ENCODE measurements at places on chromosomes 1 and 21. TPM values are rescaled to one million over a fixed set of nuclear protein-coding genes. Genes with fewer than 3 reads are reported as not detected.

DNA sequence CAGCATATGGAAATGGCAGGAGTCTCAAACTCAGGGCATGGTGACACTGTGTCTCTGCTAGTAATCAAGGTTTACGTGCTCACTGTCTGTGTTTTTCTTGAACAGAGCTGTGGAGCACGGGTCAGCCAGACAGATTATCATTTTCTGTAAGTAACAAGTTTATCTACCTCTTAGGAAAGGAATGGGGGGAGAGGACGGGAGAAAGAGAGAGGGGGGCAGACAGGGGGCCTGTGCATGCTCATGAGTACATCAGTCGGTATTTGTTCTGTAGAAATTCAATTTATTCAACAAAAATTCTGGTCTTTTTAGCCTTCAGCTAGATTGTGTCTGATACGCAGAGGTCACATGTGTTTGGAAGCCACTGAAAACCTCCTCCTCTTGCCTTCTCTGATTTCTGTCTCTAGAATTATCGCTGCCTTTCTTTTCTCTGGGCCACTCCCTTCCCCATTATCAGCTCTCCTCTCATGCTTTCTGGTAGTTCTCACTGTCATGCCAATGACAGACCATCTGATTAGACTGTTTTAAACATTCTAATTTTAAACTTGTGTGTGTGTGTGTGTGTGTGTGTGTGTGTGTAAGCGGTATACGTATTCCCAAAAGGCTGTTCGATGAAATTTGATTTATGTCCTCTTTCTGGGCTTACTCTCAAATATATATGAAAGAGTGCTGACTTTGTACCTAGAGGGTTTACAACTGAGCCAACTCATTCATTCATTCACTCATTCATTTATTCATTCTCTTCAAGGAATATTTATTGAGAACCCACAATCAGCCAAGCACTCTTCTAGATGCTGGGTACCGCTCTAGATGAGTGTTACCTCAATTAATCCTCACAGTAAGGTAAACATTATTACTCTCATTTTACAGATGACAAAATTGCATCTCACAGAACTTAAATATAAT lies 636.9 kb downstream of the KIF26B start:
- no peak for DNase-seq

The RAB3B gene
- 67.3 TPM for total RNA-seq

The CD52 gene
- total RNA-seq = not detected

The SHE gene
- not detected for total RNA-seq

The S100A7A gene
- not detected for total RNA-seq

The NR1I3 gene
- not detected for total RNA-seq

GRCh38 chr1:154784416-154784815 lies 85.7 kb downstream of the KCNN3 start:
- DNase-seq = no peak

- DNase-seq = no peak
Observed at GRCh38 chr1:18535391-18536210, 54.9 kb downstream of the KLHDC7A start.

The GPR52 gene
- not detected for total RNA-seq

GRCh38 chr1:170075186-170075585 lies 691 bp upstream of the KIFAP3 start:
- no peak for DNase-seq

DNA sequence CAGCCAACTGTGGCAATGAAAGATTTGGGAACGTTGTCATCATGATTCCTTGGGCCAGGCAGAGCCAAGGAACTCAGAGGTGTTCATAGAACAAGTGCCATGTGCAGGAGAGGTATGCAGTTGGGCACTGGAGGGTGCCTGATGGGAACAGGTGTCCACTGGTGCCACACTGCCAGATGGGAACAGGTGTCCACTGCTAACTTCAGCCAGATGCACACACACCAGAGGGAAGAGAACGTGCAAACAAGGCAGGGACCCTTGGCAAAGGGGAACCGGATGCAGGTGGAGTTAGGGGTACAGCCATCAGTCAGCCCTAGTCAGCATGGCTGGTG lies 13.5 kb downstream of the OLFML2B start:
- DNase-seq = no peak

The LEFTY1 gene
- not detected for total RNA-seq

DNA sequence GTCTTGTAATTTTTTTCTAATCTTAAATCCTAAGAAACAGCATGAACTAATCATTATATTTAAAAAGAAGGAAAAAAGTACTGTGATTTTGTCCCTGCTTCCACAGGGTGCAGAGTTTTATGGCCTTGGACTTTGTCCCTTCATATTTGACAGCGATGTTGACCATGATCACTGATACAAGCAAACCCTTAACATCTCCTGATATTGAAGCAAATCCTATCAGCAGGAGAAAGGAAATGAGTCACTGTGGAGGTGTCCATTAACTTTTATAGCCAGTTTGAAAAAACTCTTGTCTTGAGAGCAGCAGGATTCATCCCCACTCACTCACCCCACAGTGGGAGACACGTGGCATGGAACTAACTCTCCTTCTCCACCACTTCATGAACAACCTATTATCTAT lies 5.1 kb upstream of the REG4 start:
- peak; percentile 23 for DNase-seq

DNA sequence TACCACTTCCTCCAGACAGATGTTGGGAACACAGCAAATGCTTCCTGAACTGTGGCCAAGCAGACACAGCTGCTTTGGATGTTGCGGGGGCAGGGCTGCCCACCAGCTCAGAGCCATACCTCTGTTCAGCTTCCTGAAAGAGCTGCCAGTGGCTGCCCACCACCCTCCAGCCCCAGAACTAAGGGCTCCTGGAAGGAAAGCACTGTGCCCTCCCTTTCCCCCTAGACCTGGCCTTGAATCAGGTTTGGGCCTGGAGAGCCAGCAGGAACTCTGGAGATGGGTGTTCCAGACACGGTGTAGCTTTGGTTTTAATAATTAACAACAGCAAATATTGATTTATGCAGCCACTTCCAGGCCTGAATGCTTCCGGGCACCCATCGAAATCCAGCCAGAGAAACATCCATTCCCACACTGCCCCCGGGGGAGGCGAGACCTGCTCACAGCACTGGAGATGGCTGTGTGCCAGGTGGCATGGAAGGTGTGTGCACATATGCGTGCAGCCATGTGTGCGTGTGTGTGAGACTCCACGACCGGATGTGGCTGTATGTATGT lies 45.7 kb downstream of the RAP1GAP start:
- no peak for DNase-seq
